Pulmonary artery endothelial cell (primary cell): ENCODE measurements at places on chromosomes 6 and 20. TPM values are rescaled to one million over a fixed set of nuclear protein-coding genes. Genes with fewer than 3 reads are reported as not detected.

Gene UTRN
- total RNA-seq: 229 and 250 TPM in 2 replicates

Gene KCNK15
- not detected in 2 replicates for total RNA-seq

Gene SLC22A16
- total RNA-seq: not detected in 2 replicates

Gene C2
- total RNA-seq: not detected in 2 replicates

Gene PPP1R14C
- total RNA-seq: 0.04 TPM in 1 of 2 replicates, not detected in the other

Gene MCCD1
- not detected in 2 replicates for total RNA-seq
